AML-193 (cell line): ENCODE measurements at places on chromosomes 7 and 10.

GRCh38 chr10:6590100-6590499 lies 10.0 kb upstream of the PRKCQ start:
- DNase-seq = no peak

DNA sequence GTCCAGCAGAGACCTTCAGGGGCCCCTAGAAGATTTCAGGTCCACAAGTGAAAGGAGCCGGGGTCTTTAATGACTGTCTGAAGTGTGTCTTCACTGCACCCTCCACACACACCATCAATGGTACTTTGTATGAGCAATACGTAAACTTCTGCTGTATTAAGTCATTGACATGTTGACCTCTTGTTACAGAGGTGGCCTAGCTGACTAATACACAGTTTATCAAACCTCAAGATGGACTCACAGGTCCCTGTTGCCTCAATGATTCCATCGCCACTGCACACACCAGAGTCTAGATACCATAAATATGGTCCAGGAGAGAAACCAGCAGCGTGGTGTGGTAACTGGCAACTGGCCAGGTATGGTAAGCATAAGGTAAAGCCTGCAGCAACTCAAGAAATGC lies 19.5 kb downstream of the KCNMA1 start:
- no peak for DNase-seq

GRCh38 chr7:1458683-1459511 lies at the start of gene MICALL2:
TSS of gene MICALL2 (minus strand) at chr7:1459470. CDS start at chr7:1459326, 144 bp downstream.
- no peak for DNase-seq

- no peak for DNase-seq
Observed at GRCh38 chr7:157219154-157219553, 80.4 kb downstream of the UBE3C start.

DNA sequence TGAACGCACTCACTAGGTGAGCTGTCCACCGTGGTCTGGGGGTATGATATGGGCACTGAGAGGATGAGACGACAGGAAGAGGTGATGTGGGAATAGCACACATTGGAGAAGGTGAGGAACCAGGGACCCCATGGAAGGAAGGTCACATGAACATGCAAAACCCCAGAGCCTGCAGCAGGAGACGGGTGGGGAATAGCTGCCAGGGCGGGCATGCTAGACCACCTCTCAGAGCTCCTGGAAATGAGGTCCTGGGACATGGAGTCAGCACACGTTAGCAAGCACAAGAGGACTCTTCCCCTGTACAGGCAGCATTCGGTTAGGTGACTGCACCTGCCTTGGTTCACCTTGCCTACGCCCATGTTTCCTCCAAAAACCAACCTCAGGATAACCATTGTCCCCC lies 8.1 kb downstream of the FAM131B start:
- no peak for DNase-seq

GRCh38 chr7:20030417-20030816 lies 186.8 kb downstream of the MACC1 start:
- no peak for DNase-seq

GRCh38 chr7:44046321-44047061 lies 2.0 kb downstream of the DBNL start:
- peak; percentile 82 for DNase-seq
